ENCODE measurements at places on chromosomes 13 and 19. TPM values are rescaled to one million over a fixed set of nuclear protein-coding genes. Genes with fewer than 3 reads are reported as not detected.

DNA sequence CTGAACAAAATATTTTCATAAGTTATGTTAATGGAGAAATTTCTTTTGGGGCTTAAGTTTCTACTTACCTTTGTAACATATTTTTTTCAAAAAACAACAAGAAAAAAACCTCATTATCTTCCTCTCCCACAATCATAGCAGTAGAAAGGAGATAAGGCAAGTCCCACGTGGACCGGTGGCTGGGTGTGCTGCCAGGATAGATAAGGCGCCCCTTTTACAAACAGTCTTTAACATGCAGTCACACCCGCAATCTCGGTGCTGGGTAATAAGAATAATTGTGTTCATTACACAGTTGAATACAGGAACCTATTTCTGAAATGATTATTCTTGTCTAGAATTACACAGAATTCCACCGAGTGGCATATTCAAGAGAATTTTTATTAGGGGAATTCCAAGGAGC is 1202.3 kb downstream of the UQCRFS1 start:
- DNase-seq, result peak; percentile 19

DNA sequence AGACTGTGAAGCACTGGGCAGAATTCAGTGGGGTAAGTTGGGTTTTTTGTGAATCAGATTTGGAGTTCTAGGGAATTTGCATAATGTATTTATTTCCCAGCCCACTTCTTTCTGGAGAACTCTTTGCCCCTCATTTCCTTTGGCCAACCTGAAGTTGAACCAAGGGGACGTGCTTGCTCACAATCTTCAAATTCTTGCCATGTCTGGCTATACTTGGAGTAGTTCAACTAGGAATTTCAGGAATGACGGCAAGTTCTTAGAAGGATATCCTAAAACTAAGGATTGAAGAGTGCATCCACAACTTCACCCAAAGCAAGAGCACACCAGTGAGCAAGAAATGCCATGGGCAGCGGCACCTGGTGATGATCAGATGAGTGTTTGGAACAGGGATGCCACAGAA is 88.5 kb downstream of the TEX26 start:
- DNase-seq, result no peak

GRCh38 chr13:28637714-28638355 is 21.1 kb upstream of the POMP start:
- no peak for DNase-seq

GRCh38 chr13:52029569-52029968 is 5.1 kb downstream of the UTP14C start:
- no peak for DNase-seq

DNA sequence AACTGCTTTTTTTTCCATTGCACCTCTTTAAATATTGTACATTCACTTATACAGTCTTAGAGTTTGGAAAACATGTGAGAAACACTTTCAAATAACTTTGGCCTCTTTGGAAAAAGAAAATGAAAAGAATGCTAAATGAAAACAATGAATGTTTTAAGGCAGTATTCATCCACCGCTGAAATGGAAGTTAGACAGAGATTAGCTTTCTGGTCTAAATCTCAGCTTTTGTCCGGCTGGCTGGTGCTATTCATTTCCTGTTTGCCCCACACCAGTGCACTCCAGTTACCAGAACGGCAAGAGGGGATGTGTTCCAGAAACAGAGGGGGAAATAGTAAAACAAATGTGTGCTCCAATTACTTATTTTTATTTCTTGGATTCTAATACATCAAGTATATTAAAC is 1201.3 kb downstream of the EFNB2 start:
- peak; percentile 40 for DNase-seq

DNA sequence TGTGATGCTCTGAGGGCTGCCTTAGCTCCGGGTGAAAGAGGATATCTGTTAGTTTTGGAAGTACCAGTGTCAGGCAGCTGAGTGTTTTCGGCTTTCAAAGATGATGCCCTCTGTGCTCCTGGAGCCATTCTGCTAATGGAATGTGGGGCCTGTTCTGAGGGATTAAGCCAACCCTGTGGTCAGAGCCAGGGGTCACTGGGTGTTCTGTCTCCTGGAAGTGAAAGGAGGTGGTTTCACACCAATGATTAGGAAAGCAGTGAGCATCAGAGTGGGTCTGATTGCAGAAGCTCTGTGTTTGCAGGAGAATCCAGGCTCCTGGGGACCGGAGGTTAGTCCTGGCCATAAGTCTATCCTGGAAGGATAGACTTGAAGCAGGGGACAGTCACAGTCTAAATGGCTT is 94.6 kb downstream of the UQCRFS1 start:
- no peak for DNase-seq

GRCh38 chr19:11203194-11204075 is 6.1 kb upstream of the KANK2 start:
- peak; percentile 91 for DNase-seq

GRCh38 chr19:13207846-13208671 is 57.8 kb downstream of the IER2 start:
- DNase-seq, result peak; percentile 75

DNA sequence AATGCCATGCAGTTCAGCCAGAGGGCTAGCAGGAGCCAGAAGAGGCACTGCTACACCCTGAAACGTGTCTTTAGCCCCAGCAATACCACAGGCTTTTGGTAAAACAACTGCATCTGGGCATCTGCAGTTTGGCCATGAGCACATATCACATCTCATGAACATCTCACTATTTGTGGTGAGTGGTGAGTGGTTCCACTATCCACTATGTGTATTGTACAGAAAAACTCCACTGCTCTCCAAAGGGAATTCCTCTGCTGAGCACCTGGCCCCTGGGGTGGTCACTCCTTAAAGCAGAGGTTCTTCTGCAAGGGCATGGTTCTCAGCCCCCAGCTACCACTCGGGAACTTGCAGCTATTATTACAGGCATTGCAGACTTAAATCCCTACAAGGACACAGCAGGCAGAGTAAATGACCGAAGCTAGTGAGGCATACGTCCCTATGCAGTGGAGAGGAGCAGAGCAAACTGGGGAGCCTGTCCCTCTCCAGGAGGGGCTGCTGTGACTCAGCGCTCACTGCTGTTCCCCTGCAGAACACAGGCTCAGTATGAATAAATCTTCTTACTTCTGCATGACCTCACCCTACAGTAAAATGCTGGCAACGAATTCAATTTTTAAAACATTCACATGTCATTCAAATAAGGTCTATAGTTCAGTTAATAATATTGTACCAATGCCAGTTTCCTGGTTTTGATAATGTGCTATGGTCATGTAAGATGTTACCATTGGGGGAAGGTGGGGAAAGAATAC is 332.4 kb upstream of the ZNF507 start:
- no peak for DNase-seq

- no peak for DNase-seq
Observed at GRCh38 chr13:40794414-40795368, 5.3 kb downstream of the SLC25A15 start.

DNA sequence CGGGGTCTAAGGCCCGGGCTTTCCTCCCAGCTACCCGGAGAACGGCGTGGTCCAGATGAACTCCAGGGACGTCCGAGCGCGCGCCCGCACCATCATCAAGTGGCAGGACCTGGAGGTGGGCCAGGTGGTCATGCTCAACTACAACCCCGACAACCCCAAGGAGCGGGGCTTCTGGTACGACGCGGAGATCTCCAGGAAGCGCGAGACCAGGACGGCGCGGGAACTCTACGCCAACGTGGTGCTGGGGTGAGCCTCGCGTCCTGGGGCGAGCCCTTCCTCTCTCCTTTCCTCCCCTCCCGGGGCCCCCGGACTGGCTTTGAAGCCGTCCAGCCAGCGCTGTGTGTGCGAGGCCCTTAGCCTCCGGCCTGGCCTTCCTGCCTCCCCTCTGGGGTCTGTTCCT is 23.4 kb downstream of the UHRF1 start:
- no peak for DNase-seq

- DNase-seq, result no peak
Observed at GRCh38 chr13:44088411-44088810, 208.7 kb downstream of the LACC1 start.

DNA sequence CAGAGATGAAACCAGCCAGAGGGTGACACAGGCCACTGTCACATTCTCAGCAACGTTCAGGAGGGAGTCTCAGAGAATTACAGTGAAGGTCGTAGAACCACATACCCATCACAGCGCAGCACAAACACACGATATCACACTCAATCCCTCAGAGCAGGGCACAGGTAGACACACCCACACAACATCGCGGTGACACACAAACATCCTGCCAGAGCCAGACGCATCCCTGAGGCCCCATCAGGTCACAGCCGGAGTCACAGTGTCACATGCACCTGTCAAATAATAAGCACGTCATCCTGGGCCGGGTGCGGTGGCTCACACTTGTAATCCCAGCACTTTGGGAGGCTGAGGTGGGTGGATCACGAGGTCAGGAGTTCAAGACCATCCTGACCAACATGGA is 17.5 kb downstream of the ELAVL3 start:
- DNase-seq, result no peak

DNA sequence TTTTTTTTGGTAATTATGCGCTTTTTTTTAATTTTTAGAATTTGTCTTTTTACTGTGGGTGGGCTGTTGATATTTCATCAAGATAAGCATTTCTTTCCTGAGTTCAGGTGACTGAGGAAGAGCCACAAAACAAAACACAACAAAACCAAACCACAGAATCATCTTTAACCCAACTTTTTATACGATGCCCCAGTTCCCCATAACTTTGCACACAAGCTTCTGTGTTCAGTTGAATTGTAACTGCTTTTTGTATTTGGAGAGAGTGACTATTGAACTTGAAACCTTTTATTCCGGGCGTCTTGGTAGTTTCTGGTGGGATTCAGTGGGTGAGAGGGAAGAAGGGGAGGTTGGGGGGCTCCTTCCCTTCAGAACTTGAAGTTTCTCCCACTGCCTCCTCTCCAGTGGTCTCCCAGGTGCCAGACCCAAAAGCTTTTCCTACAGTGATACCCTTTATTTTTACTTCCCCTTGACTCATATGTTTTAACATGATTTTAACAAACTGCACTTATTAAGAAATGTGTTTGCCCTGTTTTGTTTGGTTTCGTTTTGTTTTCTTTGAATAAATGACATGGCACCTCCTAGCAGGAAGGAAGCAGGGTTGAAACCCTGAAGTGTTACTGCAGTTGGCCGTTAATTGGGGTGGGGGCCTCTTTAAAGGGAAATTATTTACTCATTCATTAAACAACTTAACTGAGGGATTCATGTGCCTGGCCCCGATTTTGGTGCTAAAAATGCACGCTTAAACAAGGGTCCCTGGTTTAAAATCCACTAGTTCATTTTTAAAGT is 2.7 kb upstream of the CCDC97 start:
- no peak for DNase-seq

GRCh38 chr13:108195146-108195545 is 20.2 kb downstream of the LIG4 start:
- peak; percentile 37 for DNase-seq

GRCh38 chr13:100394005-100394695 is 194.4 kb downstream of the GGACT start:
- DNase-seq, result peak; percentile 74

GRCh38 chr19:406135-406781 is 2.7 kb downstream of the C2CD4C start:
- no peak for DNase-seq

DNA sequence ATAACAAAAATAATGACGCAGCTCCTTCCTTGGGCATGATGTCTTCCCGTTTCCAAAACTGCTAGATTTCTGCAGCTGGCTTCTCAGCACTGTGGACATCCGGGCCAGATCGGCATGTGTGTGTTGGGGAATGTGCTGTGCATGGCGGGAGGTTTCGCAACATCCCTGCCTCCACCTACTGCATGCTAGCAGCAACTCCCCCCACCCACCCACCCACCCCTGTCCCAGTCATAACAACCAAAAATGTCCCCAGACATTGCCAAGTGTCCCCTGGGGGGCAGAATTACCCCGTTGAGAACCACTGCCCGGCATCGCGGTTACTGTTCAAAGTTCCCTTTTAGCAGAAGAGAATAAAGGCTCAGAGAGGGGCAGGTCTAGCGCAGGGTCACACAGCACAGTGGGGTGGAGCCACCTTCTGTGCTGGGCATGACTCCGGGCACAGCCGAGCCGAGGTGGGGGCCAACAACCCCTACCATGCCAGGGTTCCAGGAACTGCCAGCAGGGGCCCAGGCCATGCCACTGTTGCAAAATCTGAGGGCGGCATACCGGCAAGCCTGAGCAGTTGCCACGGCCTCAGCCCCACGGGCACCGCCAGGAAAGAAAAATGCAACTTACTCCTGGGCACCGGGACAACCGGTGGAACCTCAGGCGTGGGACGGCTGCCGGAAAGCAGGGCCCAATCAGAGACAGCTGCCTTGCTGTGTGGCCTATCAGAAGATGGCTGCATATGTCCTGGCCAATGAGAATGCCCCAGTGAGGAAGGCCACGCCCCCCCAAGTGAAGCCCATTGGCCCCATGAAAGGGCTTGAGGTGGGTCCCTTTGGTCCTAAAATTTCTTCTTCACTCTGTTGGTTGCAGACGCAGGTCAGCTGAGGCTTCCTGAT is 22.5 kb upstream of the NFIC start:
- peak; percentile 87 for DNase-seq

GRCh38 chr13:48682436-48682835 is 28.7 kb downstream of the CYSLTR2 start:
- no peak for DNase-seq

GRCh38 chr19:52237771-52238400 is 31.5 kb upstream of the ZNF766 start:
- DNase-seq, result peak; percentile 77

GRCh38 chr19:4352701-4353121 is 9.3 kb downstream of the MPND start:
- peak; percentile 79 for DNase-seq

DNA sequence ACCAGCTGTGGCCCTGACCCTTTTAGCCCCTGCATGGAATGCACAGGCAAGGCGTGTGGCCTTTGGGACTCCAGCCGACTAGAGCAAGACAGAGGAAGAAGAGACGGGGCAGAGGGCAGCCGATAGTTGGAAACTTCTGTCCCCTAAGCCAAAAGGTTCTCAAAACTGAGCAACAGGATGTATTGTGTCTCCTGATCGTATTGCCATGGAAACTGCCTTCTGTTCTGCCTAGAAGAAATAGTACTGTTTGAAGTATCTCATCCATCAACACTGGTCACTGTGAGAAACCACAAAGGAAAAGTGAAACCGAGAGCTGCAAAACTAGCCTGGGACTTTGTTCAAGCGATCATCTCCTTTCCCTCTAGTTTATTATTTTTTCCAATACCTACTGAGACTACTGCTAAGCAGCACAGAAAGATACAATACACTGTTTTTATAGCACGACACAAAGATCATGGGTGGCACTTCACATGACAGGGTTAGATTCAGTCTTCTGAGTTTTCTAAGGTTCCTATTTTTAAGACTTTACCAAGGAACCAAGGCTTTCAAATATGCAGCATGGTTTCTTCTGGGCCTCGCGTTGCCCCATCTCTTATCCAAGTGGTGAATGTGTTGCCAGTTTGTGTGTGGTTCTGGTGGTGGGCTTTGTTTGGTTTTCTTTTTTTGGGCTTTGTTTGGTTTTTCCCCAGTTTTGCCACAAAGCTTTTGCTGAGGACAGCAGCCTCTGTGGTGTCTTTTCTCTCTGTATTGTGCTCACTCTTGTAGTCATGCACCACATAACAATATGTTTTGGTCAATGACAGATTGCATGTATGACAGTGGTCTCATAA is 49.3 kb upstream of the GPR183 start:
- peak; percentile 72 for DNase-seq

GRCh38 chr19:1609103-1609396 is 3.8 kb upstream of the UQCR11 start:
- no peak for DNase-seq

Gene ZNF816
- total RNA-seq, result 4.1 TPM

Gene OR7A5
- total RNA-seq, result not detected

Gene ZNF154
- total RNA-seq, result 2.3 TPM

Gene TINCR
- 0.08 TPM for total RNA-seq

Gene EEF1AKMT1
- 15.9 TPM for total RNA-seq

Gene ZNF541
- 0.27 TPM for total RNA-seq

Gene TYROBP
- not detected for total RNA-seq

Gene ZNF681
- 0.36 TPM for total RNA-seq

All from fibroblast of the aortic adventitia (primary cell).